ENCODE measurements at places on chromosomes 2 and 18.

- no peak for DNase-seq
Measured at GRCh38 chr18:67875944-67876343, 359.4 kb upstream of the DSEL start.

DNA sequence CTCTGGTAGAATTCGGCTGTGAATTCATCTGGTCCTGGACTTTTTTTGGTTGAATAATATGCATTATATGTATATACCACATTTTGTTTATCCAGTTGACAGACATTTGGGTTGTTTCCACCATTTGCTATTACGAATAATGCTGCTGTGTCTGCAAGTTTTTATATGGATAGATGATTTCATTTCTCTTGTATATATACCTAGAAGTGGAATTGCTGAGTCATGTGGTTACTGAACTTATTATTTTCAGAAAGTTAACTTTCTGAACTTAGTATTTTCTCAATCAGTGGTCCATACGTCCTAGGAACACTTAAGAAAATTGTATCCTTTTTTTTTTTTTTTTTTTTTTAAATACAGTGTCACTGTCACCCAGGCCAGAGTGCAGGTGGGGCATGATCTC is 63.3 kb downstream of the RIF1 start:
- no peak for DNase-seq

- no peak for DNase-seq
Measured at GRCh38 chr2:191942090-191942738, 95.3 kb upstream of the CAVIN2 start.

DNA sequence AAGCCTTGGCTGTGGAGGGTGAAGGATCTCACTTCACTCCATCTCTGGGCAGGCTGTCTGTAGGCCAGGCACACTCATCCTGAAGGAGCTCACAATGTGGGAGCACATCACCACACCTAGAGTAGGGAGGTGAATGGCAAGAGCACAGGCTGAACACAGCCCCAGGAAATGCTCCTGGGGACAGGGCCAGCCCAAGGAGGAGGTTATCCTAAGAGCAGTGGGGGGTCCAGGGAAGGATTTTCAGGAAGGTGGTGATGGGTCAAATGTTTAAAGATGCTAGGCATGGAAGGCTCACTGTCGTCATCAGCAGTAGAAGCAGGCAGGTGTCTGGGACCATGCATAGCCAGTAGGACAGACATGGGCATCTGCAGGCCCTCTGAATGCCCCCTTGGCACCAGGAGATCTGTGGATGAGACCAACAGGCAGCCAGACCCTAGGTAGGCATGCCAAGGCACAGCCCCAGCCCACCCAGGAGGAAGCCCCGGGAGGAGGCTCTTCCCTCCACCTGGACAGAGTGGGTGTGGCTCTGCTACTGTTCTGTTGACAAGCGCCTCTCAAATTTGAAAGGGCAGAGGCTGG is 91.7 kb upstream of the RAB6C start:
- DNase-seq, result no peak

DNA sequence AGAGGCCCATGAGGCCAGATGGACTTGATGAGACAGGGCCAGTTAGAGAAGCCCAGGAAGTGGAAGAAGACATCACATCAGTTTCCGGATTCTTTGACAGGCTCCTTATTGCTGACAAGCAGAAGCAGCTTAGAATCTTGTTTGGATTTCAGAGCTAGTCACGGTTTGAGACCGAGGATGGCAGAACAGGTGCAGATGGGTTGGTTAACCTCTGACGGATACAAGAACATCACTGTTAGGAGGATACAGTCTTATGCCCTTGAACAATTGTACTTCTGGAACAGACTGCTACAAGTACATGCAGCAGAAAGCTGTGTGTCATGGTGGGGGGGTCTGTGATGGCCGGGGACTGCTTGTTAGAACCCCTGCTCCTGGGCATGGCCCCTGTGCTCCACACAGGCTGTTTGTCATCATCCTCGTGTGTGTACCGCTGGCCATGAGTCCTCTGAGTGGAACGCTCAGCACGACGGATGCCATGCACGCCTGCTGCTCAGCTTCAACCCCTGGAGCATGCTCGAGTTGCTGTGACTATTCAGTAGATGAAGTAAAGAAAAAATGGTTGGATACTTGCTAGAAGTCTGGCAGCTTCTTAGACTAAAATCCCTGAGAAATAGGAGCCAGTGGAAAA is 217.7 kb downstream of the SH3RF3 start:
- DNase-seq, result no peak

DNA sequence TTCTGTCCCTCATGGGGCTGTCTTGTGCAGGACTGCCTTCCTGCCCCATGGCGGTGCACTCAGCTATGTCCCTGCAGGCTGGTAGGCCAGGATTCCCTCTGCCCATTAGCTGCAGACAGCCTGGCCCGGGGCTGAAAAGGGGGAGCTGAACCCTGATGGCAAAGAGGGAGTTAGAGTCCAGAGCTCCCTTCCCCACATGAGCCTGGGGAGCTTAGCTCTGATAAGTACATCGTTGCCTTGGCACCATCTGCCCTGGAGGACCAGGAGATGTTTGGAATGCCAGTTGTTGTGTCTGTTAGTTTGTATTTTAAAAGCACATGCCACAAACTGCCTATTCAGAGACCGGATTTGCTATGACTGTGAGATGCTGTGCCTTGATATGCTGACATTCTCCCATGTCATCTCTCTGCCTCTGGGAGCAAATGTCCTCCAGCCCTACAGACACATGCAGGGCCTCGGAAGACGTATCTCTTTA is 65.1 kb upstream of the AFF3 start:
- no peak for DNase-seq
